Memory B cell (primary cell): ENCODE measurements at places on chromosomes 6 and 20.

- no peak for DNase-seq
These were observed 54.1 kb downstream of the FAM83B start for GRCh38 chr6:54900666-54901065.

DNA sequence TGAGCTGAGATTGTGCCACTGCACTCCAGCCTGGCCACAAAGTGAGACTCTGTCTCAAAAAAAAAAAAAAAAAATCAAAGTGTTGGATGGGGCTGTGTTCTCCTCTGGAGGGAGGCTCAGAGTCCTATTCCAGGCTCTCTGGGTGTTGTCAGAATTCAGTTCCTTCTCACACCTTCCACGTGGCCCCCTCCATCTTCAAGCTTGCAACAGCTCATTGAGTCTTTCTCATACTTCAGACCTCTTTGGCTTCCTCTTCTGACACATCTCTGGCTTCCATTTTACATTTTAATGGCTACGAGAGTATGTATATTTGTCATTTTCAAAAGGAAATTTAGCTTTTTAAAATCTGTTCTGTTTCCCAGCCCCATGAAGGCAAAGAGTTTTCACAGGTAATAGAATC, 85.8 kb downstream of the RNF144B start:
- no peak for DNase-seq

DNA sequence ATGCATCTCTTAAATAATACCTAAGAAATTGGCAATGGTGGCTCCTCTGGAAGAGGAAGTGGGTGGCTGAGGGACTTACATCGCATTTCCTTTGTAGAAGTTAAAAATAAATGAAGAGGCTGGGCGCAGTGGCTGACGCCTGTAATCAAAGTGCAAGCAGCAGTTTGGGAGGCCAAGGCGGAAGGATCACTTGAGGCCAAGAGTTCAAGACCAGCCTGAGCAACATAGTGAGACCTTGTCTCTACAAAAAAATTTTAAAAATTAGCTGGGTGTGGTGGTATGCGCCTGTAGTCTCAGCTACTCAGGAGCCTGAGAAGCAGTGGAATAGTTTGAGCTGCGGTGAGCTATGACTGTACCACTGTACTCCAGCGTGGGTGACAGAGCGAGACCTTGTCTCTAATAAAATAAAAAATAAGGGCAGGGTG, 12.2 kb upstream of the NCOA3 start:
- peak; percentile 65 for DNase-seq

DNA sequence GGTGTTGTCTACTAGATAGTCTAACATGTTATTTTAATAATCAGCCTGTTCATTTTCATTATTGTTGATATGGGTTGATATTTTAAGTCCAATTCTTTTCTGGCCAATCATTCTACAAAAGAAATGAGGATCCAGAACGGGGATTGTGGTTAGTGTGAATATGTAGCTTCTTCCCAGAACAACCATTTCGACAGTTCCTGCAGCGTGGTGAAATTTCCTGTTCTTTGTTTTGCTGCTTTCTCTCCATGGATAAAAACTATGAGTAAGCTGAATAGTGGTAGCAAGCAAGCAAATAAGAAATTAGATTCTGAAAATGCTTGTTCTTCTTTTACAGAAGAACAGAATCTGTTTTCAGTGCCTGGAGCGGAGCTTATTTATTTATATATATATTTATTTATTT, 65.5 kb upstream of the F13A1 start:
- no peak for DNase-seq

- no peak for DNase-seq
These were observed 403 bp downstream of the CDH26 start for GRCh38 chr20:59958626-59959025.

DNA sequence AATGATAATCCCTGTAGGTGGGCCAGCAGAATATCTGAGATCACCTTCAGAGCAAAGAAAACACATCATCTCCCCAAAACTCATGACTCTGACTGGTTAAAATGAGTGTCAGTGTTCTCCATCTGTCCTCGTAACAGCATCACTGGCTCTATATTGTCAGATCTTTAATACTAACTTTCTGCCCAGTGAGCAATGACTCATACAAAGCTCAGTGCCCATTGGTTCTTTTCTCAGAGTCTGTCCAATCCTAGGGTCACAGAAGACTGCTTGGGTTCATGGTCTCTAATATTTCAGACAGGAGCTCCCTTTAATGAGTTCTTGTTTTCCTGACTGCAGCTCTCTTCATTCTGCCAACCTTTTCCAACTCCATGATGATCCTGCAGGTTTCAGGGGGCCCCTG, 36.4 kb downstream of the HLA-DPB1 start:
- no peak for DNase-seq
